K562 (cell line): ENCODE measurements at places on chromosomes 6 and 20. TPM values are rescaled to one million over a fixed set of nuclear protein-coding genes. Genes with fewer than 3 reads are reported as not detected.

DNA sequence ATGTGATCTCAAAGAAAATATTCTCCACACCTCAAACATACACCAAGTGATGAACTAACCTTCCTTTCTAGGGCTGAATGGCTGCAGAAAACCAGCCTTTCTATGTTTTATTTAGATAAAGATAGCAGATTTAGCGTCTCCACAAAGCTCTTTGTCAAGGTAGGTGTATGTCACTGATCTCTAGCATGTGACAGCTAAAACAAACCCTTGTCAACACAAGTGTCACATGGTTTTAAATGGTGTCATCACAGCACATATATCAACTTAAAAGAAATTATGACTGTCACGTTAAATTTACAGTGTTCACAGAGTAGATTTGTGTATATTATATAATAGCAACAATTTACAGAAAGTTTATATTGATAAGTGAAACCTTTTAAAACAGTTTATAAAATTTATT, 58.3 kb downstream of the TENT5A start:
- no peak for DNase-seq

- no peak for DNase-seq
These were observed 526.4 kb downstream of the PRKN start for GRCh38 chr6:162200945-162201690.

GRCh38 chr6:111725446-111726112, 119.9 kb upstream of the TRAF3IP2 start:
- no peak for DNase-seq

- DNase-seq: no peak
These were observed 282.3 kb downstream of the CDH4 start for GRCh38 chr20:61534346-61534745.

DNA sequence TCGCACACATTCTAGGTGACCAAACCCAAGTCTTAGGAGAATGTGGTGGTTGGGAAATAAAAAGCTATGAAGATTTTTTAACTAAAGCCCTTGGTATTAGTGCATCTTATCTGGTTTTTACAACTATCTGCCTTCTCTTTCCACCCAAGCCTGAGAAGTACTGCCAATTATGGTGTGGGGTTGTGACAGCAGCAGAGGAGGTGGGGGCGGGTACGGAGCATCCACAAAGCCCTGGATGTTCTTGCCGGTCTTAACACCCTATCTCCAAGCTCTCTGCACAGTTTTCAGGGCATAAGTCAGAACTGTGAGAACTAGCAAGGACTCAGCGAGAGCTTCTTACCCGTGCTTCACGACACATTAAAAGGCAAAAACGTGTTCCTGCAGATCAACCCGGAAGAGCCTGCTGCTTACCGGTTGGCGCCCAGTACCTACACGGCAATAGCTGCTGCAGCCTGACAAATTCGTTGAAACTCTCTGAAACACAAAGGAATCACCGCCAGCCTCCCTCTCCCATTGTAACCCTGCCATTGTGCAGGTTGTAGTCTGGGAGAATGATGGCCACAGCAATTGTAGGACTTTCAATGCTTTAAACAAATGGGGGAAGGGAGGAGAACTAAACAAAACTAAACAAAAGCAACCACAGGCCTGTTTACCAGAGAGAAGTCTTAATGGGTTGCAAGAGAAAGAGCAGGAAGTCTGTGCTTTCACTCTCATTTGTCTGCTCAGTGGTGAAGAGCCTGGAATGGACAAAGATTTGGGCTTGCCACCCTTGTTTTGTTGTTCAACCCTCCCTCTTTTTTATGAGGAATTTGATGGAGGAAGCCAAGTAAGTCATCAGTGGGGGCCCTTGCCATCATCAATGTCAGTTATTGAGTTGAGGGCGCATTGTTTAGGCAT, 461.0 kb upstream of the JARID2 start:
- DNase-seq: no peak

- no peak for DNase-seq
These were observed 155.8 kb upstream of the AFDN start for GRCh38 chr6:167670938-167671338.

GRCh38 chr20:35979544-35979943, 11.2 kb downstream of the CNBD2 start:
- DNase-seq: no peak

The KIZ gene
- 12.9 and 15.2 TPM in 2 replicates for total RNA-seq

The FNDC11 gene
- total RNA-seq: 0.74 and 0.89 TPM in 2 replicates

The HMGCLL1 gene
- total RNA-seq: not detected in 2 replicates
